ENCODE measurements at places on chromosomes 5 and 9.

DNA sequence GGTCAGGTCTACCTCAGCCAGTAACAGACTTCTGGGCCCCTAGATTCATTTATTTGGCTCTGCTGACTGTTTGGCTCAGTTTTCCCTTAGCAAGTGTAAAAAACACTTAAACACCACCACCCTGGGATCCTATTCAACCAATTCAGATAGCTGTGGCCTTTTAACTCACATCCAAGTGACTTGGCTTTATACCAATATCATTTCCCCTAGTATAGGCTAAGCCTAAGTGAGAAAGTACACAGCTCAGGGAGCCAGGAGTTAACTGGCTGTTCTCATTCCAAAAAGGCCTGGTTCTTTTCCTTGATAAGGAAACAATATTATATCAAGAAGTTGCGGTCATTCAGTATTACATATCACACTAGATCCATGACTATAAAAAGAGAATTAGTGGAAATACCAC, 163.5 kb downstream of the ARL15 start:
- no peak for DNase-seq

DNA sequence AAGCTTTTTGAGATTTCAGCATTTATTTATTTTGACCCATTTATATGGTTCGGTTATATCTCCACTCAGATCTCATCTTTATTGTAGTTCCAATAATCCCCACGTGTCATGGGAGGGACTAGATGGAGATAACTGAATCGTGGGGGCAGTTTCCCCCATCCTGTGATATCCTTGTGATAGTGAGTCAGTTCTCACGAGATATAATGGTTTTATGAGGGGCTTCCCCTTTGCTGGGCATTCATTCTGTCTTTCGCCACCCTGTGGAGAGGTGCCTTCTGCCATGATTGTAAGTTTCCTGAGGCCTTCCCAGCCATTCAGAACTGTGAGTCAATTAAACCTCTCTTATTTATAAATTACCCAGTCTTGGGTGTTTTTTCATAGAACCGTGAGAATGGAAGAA, 96.5 kb upstream of the PCSK1 start:
- DNase-seq, result no peak

DNA sequence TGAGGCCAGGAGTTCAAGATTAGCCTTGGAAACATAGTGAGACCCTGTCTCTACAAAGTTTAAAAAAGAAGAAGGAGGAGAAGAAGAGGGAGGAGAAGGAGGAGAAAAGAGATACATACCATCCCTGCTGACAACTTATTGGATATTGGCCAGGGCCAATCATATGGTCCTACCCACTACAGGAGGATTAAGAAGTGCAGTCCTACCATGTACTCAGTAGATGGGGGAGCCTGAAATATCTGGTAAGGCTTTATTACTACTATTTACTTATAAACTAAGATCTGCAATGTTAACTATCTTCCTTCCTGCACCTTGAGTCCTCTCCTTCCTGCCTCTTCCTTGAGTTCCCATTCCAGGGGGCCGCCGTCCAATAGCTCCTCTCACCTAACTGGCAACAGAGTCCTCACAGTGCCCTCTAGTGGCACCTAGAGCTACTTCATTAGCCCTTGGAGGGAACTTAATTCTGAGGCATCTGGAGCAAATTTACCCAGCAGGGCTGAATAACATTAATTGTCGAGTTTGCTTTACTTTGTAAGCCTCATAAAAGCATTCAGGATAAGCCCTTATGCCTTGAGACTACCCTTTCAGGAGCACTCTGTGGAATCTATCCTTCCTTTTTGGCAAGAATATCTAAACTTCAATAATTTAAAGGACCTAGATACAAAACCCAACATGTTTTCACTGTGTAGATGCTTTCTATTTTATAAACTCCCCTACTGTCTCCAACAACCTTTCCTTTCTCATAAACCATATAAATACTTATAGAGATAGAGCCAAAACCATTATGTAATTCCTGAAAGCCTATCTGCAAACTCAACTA, 39.1 kb upstream of the RANBP6 start:
- DNase-seq, result peak; percentile 63

DNA sequence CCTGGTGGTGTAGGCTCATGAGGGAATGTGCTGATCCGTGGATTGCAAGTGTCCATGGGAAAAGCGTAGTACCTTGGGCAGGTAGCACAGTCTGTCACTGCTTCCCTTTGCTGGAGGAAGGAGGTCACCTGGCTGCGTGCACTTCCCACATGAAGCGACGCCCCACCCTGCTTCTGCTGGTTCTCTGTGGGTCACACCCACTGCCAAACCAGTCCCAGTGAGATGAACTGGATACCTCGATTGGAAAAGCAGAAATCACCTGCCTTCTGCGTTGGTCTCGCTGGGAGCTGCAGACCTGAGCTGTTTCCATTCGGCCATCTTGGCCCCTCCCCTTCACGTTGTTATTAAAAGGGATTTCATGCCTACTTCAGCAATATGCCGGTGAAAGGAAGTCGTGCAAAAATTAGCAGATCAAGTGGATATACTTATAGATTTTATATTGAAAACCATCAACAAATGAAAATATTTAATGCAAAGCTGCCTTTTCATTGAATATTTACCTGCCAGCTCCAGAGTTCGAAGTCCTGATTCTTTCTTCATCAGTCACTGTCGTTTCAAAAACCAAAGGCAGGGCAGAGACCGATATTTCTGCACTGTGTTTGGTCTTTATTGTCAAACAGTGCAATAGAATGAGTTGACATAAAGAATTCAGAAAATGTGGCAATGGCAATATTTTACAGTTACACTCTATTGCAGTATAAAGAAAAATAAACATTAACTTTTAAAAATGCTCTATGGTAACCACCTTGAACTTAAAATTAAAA, 123.2 kb downstream of the JAKMIP2 start:
- no peak for DNase-seq

GRCh38 chr9:133728856-133729616, 9.1 kb downstream of the SARDH start:
- DNase-seq, result no peak

- DNase-seq, result no peak
Observed at GRCh38 chr5:126924331-126925033, 105.9 kb downstream of the MARCHF3 start.

GRCh38 chr5:1029282-1029944, 20.8 kb downstream of the NKD2 start:
- no peak for DNase-seq

DNA sequence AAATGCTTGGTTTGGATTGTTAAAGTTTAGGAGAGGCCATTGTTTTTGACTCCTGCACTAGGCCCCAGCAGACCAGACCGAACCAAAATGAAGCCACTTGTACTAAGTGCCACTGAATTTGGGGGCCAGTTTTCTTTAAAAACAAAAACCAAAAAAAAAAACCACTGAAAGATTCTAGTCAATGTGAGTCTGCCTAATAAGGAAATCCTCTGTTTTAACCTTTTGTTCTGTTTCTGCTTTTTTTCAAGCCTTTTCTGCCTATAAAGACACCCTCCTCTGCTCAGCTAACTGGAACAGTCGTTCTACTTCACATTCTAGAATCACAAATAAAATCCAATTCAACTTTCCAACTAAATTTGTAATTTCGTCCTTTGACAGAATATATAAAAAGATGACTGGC, 64.9 kb downstream of the SERINC5 start:
- no peak for DNase-seq

DNA sequence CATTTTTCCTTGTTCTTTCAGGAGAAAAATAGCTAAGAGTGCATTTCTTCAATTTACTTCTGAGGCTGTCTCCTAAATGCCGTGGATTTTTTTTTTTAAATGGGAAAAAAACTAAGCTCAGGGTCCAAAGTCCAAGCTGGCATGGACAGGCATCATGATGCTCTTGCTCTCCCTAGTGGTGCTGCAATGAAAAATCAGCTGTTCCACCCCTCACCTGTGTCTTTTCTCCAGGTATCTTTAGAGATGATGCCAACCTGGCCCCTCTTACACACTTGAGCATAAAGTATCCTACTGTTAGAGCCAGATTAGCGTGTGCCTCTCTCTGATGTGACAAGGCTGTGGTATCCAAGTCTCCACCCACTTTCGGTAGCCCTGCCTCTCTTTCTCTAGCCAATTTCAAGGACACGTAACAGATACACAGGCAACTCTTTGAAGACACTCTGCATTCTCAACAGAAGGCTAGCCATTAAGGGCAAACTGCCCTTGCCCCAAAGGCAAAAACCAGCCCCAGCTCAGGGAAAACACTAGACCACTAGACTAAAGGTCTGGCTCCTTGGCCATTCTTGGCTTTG, 208.8 kb downstream of the SAXO1 start:
- DNase-seq, result no peak

DNA sequence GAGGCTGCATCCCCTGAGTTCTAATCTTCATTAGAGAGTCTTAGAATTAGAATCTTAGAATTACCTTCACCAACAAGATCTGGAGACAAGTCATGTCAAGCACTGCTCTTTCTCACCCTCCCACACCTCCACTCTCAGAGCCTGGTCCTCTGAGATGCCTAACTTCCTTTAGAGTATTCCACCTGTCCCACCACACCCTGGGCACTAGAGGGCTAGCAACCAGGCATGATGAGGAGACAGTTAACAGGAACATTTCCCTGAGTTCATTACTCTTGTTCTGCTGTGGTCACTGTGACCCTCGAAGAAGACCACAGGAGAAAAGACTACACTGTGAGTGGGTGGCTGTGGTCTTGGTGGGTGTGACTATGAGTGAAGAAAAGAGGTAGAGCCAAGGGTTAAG, 25.2 kb upstream of the MAP1B start:
- DNase-seq, result no peak

DNA sequence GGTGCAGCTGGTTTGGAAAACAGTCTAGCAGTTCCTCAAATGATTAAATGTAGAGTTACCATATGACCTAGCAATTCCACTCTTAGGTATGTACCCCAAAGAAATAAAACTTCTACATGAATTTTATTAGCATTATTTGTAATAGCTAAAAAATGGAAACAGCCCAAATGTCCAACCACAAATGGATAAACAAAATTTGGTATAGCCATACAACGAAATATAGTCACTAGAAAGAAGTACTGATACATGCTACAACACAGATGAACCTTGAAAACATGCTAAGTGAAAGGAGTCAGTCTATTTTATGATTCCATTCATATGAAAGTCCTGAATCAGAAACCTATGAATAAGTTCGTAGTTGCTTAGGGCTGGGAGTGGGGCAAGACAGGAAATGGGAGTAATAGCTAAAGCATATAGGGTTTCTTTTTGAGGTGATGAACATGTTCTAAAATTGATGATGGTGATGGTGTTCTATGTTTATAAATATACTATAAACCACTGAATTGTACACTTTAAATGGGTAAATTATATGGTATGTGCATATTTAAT, 6.3 kb downstream of the GDF9 start:
- peak; percentile 43 for DNase-seq

GRCh38 chr9:71670121-71670520, 98.2 kb downstream of the CEMIP2 start:
- DNase-seq, result no peak

DNA sequence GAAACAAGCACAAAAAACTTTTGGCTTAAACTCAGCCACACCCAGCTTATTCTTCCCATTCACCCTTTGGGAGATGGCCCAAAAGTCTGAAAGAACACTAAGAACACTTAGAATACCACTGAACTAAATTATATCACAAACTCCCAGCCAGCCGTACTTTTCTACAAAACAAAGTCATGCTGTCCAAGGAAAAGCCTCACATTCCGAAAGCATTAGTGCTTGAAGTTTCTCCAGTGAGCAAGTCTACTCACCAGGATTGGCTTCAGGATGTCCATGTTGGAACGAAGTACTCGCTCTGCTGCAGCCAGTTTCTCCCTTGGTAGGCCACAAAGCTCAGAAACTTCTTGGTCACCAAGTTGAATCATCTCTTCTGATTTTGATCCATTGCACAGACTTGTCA, 69.7 kb downstream of the ABCA1 start:
- peak; percentile 57 for DNase-seq

- peak; percentile 45 for DNase-seq
Observed at GRCh38 chr5:150516011-150516410, 8.1 kb downstream of the NDST1 start.

DNA sequence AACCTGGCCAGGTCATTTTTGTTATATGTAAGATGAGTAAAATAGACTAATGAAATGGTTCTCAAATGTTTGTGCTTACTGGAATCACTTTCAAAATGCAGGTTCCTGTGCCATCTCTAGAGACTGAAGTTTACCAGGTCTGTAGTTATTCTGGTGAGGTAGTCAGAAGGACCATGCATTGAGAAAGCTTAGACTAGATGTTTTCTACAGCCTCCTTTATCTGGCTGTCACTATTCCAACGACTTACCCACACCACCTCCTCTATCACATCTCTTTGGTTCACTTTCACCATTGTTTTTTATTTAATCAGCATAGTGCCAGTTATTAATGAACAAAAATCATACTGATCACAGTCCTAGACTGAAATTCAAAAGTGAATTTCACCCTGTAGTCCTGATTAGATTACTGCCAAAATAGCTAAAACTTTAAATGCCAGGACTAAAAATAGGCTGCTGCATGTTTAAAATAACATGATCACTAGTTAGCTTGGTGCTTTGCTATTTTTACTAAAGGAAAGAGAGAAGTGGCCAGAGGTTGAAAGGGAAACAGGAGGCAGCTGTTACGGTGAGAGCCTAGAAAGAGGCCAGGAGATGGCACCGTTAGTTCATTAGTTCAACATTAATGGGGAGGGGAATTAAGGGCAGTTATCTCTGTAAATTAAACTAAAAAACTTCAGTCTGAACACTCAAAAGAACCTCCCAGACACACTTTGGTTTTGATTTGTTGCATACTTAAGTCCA, 13.9 kb upstream of the FNIP1 start:
- peak; percentile 22 for DNase-seq

DNA sequence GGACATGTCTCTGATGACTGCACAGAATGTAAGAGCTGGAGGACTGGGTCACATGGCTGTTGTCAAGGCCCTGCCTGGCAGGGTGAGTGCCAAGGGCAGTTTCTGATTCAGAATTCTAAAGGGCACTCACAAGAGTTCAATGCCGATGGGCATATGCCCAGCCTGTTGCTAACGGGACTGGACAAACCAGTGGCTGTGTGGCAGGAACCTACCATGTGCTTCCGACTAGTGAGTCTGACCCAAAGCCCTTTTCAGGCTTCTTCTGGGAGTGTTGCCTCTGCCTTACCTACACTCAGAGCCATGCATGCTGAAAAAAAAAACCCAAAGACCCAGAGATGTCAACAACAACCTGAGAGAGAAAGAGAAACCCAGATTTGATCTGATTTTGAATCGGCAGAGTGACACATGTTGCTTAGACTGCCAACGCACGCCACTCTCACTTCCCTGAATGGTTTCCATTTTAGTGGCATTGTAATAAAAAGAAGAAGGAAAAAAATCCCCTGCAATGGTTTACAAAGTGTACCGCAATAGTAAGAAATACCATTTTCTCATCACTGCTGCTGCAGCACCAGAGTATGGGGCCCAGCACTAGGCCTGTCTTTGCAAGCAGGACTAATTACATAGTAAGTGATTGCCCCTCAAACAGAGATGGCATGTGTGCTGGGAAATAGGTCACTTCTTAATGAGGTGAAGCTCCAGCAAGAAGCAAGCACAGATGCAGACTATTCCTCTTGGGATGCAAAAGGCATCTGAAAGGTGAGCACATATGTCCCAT, 194.3 kb downstream of the PALM2AKAP2 start:
- DNase-seq, result no peak

GRCh38 chr5:154520861-154521453, 42.9 kb upstream of the HAND1 start:
- peak; percentile 10 for DNase-seq

Data from iris pigment epithelial cell (primary cell).